ENCODE measurements at places on chromosomes 12 and 14.

DNA sequence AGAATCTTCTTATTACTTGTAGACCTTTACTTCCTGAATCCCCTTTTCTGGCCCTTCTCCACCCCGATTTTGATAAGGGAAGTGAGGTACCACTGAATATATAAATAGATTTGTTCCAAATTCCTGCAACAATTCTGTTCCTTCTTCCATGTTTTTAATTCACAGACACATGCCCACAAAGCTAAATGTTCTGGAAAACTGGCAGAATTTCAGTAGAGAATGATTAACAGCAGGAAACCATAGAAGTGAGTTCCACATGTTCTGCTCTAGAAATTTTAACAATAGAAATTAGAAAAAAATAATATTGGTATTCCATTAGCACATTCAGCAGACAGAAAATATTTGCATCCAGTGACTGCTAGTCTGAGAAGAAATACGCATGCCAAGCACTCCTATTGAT lies 139.6 kb downstream of the SLC2A13 start:
- DNase-seq, result peak; percentile 49

DNA sequence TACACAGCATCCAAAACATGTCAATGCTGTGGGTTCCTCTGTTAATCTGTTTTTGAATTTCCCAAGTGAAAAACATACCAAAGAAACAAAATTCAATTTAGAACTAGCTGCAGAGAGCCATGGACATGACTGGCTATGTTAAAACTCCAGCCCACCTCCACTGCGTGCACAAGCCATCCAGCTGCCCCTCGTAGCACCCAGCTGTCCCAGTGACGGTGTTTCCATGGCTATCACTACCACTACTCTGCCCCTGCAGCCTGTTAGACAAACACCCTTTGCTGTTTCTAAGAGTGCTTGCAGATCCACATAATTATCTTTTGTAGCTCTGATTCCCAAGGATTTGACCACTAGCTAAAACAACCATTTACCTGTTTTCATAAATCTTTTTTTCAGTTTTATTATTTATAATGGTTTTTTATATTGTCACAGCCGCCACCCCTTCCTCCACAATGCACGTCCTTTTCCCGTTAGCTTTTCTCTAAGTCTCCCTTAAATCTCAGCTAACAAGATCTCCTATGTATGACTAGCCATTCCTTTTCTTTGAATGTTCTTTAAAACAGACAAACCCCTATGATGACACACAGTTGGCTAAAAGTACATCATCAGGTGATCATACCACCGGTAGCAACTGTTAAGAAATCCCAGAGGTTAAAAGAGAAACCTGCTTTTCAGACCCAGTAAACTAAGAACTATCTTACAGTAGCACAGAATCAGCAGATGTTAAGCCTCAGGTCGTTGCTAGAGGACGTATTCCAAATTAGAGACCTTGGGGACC lies 37.8 kb upstream of the NAA30 start:
- no peak for DNase-seq

GRCh38 chr12:64187370-64187769 lies 34.7 kb downstream of the KICS2 start:
- peak; percentile 66 for DNase-seq

DNA sequence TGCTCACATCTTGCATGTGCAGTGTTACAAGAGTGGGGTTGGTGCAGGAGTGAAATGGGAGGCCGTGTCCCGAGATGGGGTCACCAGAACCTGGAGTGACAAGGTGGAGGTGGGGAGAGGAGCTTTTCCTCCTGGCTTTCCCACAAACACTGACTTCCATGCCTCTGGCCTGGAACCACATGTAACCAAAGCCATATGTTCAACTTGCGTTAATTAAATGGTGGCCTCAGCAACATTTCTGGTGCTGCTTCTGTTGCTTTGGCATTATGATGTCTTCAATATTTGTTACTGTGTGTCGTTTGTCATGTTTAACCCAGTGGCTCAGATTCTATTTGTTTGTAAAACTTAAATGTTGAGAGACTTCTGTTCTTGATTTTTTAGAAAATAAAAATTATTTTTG lies 110.2 kb downstream of the VCPKMT start:
- DNase-seq, result no peak

DNA sequence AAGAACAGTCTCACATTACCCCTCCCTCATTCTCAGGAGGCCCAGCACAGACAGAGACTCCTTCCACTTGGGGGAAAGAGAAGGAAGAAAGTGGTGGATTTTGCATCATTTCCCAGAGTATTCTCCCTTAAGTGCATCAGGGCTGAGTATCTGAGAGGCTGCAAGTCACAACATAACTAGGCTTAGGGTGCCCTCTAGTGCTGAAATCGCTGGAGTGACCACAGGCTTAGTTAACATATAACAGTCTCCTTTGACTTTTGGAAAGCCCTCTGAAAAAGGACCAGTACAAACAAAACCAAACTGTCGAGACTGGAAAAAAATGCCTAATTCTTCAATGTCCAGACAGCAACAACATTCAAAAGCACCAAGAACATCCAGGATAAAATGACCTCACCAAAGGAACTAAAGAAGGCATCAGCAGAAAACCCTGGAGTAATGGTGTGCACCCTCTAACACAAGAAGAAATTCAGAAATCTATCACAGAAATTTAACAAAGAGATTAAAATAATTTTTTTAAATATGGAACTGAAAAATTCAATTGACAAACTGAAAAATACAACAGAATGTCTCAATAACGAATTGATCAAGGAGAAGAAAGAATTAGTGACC lies 412.3 kb downstream of the RPS29 start:
- peak; percentile 69 for DNase-seq

DNA sequence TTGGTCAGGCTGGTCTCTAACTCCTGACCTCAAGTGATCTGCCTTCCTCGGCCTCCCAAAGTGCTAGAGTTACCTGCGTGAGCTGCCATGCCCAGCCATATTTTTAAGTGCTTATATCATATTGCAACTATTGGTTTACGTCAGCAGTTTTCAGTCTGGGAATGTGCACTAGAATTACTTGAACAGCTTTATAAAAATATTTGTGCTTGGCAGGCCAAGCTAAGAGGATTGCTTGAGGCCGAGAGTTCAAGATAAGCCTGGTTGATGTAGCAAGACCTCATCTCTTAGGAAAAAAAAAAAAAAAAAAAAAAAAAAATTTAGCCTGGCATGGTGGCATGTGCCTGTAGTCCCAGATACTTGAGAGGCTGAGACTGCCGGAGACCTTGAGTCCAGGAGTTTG lies 17.1 kb downstream of the KIAA0586 start:
- DNase-seq, result no peak

DNA sequence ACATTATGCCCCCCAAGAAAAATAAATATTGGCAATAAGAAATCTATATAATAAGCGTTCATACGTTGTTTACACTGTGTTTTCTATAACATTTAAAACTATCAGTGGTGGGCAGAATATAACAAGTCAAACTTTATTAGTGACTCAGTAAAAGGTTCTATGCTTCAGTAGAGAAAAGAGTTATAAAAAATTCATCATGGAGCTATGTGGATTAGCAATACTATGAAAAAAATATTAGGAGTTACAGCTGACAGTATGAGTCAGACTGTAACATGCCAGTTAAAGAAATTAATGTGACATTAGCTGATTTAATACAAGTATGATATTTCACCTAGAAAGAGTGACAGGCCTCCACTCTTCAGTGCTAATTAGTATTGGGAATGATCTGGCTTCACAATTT lies 125.1 kb upstream of the GARIN6 start:
- DNase-seq, result no peak

- DNase-seq, result peak; percentile 91
Observed at GRCh38 chr12:116454950-116455447, 104.2 kb upstream of the MAP1LC3B2 start.

DNA sequence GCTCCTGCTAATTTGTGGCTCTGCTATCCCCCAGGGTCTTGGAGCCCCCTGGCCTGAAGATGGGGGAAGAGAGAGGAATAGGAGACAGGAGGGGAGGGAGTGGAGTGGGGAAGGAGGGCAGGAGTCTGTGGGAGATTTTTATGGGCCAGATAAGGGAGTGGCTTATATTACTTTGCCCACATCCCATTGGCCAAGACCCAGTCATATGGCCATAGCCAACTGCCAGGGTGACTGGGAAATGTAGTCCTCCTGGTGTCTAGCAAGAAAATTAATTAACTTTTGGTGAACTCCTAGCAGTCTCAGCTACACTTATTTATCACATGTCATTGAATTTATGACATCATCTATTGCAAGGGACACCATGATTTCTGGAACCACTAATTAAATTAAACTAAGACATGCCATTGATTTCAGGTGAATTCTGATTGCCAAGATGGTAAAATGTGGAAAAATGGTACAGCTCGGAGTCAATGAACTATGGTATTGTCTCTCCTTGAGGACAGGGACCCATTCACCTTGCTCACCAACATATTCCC lies 50.3 kb downstream of the ESRRB start:
- DNase-seq, result no peak

DNA sequence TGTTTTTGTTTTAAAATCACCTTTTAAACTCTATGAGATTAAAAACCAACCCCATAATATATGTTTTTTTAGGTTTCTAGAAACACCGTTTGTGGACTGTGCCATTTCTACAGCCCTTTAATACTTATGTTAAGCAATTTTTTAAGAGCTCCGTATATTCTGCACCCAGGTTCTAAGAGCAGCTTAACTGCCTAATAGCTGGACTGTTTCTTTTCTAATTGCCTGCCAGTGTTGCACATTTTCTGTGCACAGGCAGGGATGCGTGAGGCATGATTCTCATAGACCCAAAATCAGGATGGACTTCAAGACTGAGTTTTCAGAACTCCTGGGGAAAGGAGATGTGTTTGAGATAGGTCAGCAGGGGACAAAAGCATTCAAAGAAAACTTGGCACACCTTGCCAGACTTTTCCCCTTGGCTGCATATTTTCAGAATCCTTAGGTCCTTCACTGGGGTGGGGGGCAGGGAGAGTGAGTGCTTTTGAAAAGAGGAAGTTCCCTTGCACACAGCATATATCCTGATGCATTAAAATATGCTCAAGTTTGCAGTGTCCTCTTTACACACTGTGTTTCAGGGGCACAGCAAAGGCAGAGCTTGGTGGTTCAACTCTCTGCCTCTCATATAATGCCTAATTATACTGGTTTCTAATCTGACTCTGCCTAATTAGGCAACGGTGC lies 27.9 kb downstream of the TMEM30B start:
- no peak for DNase-seq

GRCh38 chr14:70265422-70265821 lies 76.7 kb upstream of the SLC8A3 start:
- DNase-seq, result no peak

GRCh38 chr12:80192087-80192486 lies 92.8 kb downstream of the OTOGL start:
- no peak for DNase-seq

Measured in ACHN (cell line).